ENCODE measurements at places on chromosomes 4 and X.

- DNase-seq = peak; percentile 30
These were observed 61.9 kb upstream of the LAS1L start for GRCh38 chrX:65596270-65597034.

DNA sequence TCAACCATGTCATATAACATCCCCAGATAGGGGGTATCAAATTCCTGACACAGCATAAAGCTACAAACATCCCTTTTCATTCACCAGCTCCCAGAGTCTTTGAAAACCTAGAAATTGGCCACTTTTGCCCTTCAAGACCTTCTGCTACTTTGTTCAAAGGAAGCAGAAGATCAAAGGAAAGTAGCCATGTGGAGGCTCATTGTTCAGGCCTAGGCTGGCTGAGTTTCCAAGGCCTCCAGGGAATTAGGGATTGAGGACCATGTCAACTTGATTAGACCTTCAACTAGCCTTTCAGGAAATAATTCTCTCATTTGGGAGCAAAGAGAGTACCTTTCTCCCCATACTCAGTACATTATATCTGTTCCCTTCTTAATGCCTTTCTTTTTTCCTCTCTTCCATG, 66.8 kb upstream of the ATXN3L start:
- DNase-seq = no peak

GRCh38 chrX:68755616-68756125, 73.2 kb upstream of the EFNB1 start:
- DNase-seq = no peak

DNA sequence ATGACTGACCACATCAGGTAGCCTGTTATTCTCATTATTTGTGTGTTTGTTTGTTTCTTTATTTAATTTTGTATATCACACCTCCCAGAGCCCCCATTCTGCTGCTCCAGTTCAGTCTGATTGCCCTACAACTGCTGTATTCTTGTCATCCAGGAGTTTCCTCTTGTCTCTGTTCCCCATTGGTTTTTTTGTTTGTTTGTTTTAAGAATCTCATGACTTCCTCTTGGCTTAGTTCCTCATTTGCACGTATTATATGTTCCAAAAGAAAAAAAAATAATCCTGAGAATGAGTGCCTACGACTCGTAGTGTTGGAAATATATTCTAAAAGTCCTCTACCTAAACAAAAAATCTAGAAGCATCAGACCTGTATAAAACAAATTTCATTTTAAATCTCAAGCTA, 142.3 kb upstream of the SLIT2 start:
- no peak for DNase-seq

DNA sequence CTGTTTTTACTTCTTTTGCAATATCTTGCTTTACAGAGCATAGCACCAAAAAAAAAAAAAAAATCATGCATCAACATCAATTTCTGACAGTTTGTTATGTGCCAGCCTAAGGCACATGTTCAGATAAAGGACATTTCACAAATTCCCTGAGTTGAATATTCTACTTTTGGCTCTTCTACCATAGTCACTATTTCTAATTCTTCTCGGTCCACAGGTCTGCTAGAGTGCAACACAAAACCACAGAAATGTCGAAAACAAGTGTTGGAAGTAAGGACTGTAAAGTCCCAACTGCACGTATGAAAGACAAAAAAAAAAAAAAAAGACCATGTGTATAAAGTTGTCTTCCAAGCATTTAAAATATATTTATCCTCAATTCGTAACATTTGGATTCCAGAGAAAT, 494.2 kb upstream of the INTU start:
- DNase-seq = no peak

DNA sequence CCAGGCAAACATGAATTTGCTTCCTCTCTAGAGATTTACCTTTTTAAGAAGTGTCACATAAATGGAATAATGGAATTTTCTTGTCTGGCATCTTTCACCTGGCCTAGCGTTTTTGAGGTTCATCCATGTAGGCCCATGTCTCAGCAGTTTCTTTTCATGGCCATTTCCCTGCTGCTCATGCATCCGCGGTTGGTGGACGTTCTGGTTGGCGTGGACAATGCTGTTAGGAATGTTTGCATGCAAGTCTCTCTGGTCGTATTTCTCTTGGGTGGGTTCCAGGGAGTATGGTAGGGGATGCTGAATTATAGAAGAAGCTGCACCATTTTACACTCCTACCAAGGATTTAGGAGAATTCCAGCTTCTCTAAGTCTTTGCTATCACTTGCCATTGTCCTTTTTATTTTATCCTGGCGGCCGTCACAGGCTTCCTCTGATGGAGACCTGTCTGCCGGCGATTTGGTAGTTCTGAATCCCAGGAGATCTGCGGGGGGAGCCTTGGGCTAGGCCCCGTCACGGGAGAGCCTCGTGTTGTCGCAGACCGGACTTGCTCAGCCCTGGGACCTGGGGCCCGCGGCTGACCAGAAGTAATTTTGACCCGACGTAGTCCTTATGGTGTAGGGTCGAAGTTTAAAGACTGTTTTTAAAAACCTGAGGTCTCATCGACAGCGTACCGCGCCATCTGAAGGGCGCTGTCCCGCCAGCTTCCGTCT, 56.9 kb upstream of the TADA2B start:
- DNase-seq = no peak

GRCh38 chrX:30888526-30889146, 418 bp downstream of the TAB3 start:
- no peak for DNase-seq

Data from activated gamma-delta T cell treated with anti-CD3 and anti-CD28 coated beads, Interleukin-2, amount 50 U/mL, for 16 hours (primary cell).